ENCODE measurements at places on chromosomes 16 and 17. TPM values are rescaled to one million over a fixed set of nuclear protein-coding genes. Genes with fewer than 3 reads are reported as not detected.

- DNase-seq, result peak; percentile 63
Measured at GRCh38 chr16:70778901-70779309, 22.1 kb downstream of the VAC14 start.

- DNase-seq, result peak; percentile 40
Measured at GRCh38 chr17:44916781-44917241, 1.5 kb upstream of the GFAP start.

The CMTM4 gene
- total RNA-seq, result 10.3 TPM

DNA sequence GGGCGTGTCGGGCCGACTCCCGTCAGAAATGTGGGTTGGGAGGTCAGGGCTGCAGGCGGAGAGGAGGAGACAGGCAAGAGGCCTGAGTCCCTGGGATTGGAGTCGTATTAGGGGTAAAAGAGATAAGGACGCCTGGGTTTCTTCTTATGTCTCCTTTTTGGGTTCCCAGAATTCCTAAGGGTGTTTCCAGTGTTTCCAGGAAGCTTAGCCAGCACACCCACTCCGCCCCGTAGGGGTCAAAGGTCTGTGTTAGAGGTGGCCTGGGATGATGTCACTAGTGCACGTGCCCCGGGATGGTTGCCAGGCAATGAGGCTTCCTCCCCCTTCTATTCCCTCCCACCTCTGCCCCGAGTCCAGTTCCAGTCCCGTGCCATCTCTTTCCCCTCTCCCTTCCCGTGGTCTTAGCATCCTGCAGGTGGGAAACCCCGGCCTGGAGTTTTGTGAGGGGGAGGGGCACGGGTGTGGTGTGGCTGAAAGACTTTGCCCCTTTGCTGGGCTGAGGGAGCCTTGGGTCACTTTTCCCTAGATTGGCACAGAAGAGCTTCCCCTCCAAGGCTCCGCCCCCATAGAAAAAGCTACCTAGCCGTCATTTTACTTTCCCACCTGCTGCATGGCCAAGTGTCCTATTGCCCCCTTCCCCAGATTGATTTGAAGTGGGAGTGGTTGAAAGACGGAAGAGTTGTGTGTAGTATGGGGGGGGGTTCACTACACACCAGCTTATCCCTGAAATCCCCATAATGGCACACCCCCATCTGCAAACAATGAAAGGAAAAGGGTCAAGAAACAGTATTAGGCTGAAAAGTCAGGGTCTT is 2.8 kb downstream of the KDM6B start:
- DNase-seq, result peak; percentile 90

GRCh38 chr16:3770530-3770929 is 53.2 kb upstream of the TRAP1 start:
- DNase-seq, result no peak

The DCAKD gene
- 6.9 TPM for total RNA-seq

- DNase-seq, result no peak
Measured at GRCh38 chr17:2253768-2254406, 49.7 kb downstream of the SMG6 start.

The PYDC1 gene
- total RNA-seq, result not detected

DNA sequence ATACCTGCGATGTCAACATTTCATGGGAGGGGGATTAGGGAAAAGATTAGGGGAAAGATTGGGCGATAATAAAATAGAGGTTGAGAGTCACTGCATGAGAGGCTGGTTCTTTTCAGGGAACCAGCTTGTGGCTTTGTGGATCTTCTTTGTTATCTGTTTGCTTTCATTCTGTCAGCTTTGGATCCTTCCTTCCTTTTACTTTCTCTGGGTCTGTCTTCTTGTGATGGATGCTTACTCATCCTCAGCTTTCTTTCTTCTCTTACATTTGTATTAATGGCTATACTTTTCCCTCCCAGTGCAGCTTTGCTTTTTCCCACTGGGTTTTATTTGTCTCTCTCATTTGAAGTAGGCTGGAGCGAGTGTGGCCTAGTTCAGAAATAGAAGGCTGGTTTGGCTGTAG is 47.1 kb downstream of the RPTOR start:
- no peak for DNase-seq

DNA sequence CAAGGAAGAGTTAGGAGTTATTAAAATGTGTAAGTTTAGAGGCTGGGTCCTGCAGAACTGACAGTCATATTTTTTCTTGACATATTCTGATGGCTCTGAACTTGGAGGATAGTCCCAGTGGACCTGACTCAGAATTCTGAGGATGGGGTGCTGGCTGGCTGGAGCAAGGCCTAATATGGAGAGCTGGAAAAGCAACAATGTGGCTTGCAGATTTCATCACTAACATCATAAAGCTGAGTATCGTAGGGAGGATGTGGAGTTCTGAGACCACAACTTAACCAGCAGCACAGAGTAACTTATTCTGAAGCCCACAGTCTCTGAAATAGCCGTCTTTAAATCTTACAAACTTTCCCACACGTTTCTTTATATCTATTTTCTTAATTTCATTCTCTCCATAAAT is 2.3 kb downstream of the KRTAP1-5 start:
- no peak for DNase-seq

The ULK2 gene
- 12.8 TPM for total RNA-seq

The ADAD2 gene
- total RNA-seq, result not detected

The KRTAP3-1 gene
- not detected for total RNA-seq

DNA sequence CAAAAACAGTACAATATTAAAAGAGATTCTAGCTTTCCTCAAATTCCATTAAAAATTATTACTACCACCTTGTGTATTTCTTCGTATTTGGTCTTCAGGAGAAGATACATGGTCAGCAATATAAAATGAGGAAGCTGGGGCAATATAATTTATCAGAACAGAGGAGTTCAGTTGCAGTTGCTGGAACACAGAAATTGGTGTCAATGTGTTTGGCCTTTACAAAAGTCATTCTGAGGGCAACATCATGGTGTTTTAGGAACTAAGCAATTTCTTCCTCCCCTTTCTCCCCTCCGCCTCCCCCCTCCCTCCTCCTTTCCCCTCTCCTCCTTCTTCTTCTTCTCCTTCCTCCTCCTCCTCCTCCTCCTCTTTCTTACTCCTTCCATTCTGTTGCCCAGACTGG is 102.1 kb downstream of the YPEL2 start:
- DNase-seq, result no peak

GRCh38 chr16:81445966-81446906 is 1.6 kb downstream of the CMIP start:
- no peak for DNase-seq

DNA sequence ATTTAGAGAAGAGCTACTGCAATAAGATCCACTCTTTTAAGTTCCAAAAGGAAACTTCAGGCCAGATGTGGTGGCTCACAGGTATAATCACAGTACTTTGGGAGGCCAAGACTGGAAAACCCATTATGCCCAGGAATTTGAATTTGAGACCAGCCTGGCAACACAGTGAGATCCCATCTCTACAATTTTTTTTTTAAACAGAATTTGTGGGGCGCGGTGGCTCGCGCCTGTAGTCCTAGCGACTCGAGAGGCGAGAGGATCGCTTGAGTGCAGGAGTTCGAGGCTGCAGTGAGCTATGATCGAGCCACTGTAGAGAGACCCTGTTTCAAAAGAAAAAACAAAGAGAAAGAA is 793 bp downstream of the COG7 start:
- DNase-seq, result no peak

DNA sequence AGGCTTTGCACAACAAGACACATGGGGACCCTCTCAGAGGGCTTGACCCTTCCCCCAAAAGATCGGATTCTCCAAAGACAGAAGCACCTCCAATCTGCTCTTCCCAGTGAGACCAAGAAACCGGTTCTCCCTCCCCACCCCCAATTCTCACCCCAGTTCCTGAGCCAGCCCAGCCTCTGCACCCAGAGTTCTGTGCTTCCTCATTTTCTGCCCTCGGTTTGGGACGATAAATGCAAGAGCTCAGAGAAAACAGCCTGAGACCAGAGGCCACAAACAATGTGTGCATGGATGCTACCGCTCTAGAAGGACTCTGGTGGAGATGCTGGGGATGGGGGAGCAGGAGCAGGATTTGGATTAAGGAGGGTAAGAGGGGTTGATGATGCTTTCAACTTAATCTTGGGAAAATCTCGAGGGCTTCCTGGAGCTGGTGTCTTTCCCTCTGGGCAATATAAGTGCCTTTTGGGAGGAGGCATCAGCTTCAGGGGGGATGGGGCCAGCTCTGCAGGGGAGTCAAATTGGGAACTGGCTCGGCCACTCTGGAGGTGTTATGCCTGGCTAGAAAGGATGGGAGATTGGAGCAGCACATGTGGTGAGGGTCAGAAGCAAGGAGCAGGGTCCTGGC is 6.0 kb downstream of the KRT15 start:
- DNase-seq, result no peak

The SGF29 gene
- 23.8 TPM for total RNA-seq

The CCL17 gene
- total RNA-seq, result not detected

DNA sequence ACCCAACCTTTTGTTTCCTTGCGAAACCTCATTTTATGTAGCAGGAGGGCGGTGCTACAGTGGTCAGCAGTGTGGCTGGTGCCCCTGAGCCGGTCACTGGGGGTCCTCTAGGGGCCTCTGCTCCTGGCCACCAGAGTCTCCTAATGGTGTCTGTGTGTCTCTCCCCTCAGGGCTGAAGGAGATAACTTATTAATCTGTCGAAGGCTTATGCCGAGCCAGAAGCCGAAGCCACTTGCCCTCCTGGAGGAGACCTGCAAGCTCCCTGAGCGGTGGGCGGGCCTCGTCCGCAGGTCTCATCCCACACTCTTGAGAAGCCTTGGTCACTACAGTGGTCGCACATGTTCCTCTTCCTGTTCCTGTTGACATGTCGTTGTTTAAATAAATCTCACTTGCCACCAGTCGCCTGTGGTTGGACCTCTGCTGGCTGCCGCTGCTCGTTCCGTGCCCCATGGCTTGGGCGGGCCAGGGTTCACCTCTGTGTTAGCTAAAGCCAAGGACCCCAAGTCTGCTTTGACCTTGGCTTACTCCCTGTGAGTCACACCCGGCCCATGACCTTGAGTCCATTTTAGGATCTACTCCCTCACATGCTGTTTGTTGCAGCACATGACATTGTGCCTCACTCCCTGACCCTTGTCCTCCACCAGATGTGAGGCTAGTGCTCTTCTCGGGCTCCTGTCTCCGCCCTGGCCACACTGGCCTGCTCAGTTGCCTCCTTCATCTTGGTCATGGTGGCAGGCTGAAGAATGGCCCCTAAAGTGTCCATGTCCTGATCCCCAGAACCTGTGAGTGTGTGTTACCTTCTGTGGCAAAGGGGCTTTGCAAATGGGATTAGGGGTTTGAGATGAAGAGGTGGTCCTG is 38.7 kb upstream of the AQP8 start:
- DNase-seq, result no peak

- no peak for DNase-seq
Measured at GRCh38 chr16:62732092-62732491, 695.9 kb upstream of the CDH8 start.

The CACNG3 gene
- total RNA-seq, result not detected

DNA sequence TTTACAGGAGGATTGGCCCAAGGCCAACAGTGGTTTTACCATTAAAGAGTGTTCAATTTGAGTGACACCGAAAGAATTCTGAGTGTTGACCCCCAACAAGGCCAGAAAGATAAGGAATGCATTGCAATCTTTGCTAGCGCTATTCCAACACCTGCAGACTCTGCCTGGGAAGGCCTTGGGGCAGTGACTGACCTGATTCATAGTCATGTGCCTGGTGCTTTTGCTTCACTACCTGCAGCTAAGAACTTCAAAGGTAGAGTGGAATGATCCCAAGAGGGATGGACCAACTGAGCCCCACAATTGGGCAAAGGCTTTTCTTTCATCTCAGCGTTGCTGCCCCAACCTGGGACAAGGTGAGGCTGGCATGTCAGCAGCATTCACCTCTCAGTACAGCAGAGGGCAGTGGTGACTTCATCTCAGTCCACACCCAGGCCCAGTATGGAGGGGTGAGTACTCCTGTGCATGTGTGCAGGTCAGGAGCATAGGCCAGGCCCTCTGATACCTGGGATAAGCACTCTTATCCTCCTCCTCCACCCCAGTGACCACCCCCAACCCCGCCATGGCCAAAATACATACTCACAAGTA is 149.6 kb upstream of the GNAO1 start:
- no peak for DNase-seq

- no peak for DNase-seq
Measured at GRCh38 chr16:8537691-8538342, 52.5 kb downstream of the TMEM114 start.

The MT1G gene
- total RNA-seq, result 6.8 TPM
